ENCODE measurements at places on chromosomes 12 and 14.
A peak's percentile ranks its signal among the peaks of the same experiment; 100 is the strongest.

DNA sequence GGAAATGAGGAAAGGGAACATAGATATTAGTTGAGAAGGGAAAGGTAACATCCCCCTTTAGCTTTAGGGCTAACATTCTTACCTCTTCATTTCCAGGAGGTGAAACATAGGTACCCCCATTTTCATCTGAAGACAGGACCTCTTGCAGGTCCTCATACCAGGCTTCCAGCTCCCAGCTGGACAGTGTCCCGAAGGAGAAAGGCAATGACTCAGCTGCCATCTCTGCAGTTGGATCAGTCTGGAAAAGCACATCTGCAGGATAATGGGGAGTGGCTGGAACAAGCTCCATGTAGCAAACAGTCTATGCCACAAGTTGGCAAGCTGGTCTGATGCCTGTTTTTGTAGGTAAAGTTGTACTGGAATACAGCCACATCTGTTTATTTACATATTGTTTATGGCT, 3.1 kb downstream of the DDIT3 start:
- no peak for DNase-seq

DNA sequence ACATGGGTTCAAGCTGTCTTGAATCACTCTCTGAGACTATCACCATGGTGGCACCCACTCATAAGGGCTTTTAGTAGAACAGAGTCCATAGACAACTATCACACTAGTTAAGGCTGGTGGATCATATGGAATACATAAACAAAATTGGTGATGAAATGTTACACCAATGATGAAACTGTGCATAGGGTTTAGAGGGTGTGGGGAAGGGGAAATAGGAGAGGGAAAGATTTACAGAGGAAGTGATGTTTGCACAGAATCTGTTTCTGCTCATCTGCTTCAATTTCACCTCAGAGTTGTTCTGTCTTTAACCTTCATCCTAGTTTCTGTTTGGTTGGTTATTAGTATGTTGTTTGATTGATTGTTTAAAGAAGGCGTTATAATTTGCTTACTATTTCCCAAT, 2.4 kb upstream of the RXYLT1 start:
- DNase-seq, result no peak

GRCh38 chr12:113870035-113870434, 96.1 kb downstream of the RBM19 start:
- DNase-seq, result no peak

DNA sequence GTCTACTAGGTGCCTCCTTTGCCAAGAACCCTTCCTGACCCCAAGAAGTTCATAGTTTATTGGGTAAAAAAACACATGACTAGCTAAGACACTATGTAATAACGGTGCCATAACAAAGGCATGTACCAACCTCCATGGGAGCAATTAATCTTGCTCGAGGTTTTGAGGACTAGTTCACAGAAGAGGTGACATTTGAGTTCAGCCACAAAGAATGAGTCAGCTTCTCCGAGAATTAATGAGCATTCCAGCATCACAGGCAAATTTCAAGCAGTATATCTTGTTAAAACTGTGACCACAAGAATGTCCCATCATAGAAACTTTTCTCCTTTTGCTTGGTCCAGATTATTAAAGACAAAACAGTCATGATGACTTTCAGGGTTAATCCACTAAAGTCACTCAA, 113.0 kb upstream of the RAP1B start:
- DNase-seq, result no peak

- DNase-seq, result peak; percentile 79
These were observed at the start of gene SRGAP1 for GRCh38 chr12:63844391-63845341. TSS of gene SRGAP1 (plus strand) at chr12:63844700. CDS start at chr12:63844817, 117 bp downstream.

DNA sequence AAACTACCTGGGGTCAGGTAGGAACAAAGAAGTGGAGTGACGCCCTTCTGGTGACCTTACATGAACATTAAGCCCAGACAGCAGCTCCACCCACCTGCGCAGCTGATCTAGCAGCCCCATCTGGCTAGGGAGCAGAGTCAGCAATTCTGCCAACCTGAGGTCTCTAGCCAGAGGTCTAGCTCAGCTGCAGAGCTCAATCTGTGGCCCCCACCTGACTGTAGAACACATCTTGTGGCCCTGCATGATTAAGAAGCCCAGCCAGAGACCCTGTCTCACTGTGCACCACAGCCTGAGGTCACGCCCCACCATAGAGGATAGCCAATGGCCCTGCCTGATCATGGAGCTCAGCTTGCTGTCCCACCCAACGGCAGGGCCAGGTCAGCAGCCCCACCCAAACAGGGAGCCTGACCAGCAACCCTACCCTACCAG, 50.6 kb upstream of the HIGD1C start:
- DNase-seq, result no peak

GRCh38 chr12:4603421-4603820, 41.4 kb downstream of the DYRK4 start:
- DNase-seq, result no peak

GRCh38 chr12:46803517-46803916, 22.3 kb downstream of the SLC38A4 start:
- no peak for DNase-seq

GRCh38 chr12:65876898-65877721, 52.8 kb downstream of the HMGA2 start:
- peak; percentile 16 for DNase-seq

- DNase-seq, result no peak
These were observed 680.3 kb downstream of the MED13L start for GRCh38 chr12:115597157-115597712.

DNA sequence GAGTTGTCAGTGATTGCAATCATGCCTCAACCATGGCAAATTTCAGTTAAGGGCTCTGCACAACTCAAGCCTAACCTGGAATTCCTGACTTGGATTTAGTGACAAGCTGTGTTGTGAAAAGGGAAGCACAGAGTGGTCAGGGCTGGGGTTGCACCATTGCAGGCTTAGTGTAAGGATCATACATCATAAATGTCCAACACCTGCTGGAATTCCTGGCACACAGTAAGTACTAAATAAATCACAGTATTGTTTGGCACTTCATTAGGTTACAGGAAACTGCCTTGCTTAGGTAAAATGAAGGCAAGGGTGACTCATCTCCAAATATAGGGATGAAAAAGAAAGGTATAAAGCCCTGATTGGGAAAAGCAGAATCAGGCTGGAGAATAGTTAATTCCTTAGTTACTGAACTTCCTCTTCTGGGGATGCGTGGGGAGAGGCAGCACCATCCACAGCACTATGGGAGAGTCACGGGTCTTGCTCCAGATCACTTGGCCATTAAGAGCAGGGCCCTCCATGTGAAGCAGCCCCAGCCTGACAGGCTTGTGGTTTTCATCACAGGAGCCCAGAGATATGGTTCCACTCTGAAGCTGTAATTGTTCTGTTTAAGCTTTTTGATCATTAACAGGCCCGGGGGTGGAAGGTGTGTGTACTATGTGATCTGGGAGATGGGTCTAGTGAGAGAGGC, 39.7 kb downstream of the SLC8A3 start:
- no peak for DNase-seq

DNA sequence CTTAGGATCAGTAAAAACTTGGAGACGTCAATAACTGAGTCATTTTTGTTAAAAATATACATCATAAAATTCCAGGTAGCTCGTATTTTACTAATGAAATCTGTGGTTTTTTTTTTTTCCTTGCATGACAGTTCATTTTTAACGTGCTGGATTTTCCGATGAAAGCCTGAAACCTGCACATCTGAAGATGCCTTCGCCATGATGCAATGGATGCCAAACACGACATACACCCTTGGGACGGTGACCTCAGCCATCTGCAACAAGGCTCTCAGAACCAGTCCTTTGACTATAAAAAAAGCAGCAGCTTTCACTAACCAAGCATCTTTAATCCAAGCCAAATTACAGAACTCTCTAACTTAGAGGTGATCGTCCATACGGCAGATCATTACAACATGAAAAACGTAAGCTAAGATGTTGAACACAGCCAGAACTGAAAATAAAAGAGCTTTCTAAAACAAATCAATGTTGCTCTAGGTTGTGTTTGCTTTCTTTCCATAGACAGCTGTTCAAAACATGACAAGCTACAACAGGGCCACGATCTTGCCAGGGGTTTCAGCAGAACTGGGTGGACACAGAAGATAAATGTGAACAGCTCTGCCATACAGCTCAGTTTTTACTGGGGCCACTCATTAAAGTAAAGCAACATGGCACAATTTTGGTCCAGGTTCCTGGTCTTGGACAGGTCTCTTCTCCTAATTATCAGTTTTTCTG, 7.8 kb downstream of the NIN start:
- no peak for DNase-seq

DNA sequence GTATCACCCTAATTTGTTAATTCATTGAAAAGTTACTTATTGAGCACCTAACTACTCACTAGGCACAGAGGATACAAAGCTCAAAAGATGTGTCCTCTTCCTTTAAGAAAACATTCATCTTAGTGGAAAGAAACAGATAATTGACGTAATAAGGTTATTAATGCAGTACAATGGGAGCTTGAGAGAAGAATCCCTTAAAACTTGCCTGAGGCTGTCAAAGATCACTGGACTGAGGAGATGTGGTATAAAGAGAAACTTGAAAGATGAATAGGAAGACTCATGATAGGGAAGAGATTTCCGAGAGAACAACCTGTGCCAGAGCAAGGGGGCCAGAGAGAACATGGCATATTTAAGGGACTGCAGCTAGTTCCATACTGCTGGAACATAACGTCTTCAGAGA, 19.1 kb downstream of the GOLGA5 start:
- DNase-seq, result no peak

GRCh38 chr12:15608941-15609340, 180.2 kb downstream of the EPS8 start:
- DNase-seq, result no peak

DNA sequence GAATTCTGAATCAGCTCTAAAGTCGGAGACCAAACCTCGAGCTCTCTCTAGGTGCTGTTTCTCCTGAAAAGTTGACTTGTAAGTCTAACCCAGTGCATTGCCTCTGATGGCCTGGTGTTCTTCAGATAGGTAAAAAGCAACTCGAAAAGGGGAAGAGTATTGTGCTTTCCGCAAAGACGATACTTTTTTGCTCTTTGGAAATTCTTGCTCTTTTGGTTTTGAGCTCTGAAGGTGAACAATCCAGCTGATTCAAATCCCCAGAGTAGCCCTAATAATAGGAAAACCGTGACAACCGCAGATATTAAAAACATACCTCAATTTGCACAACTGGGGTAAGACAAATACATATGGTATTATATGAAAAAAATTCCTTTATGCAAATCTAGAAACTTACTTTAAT, 447.4 kb downstream of the RAD51B start:
- no peak for DNase-seq

DNA sequence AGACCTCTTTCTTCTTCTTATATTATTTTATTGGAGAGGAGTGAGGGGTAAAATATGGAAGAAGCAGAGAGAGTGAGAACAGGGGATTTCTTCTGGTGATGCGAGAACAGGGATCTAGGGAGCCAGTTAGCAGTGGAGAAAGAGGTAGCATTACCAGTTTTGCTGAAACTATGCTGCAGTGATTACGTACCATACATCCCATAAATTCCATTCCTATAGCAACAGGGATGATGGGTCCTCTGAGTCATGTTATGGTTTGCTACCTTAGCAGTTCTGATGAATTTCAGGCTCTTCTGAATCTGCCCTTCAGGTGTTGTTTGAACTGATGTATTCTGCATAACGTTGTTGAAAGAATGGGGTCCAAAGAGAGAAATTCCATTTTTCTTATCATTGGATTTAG, 625.4 kb upstream of the LRFN5 start:
- DNase-seq, result no peak

DNA sequence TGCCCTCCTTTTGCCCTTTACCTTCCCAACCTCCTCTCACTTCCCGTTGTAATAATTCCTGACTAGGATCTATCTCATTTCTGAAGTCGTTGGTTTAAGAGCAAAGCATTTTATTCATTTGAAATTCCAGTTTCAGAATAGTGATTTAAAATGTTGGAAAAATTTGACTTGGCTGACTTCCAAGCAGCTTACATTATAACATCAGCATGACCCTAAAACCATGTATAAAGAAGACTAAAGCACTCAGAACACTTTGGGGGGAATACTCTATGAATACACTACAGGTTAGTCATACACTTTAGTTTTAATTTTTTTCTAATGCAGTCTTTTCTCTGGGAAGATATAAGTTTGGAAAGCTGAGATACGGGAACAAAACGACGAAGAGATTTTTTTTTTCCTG, 161.1 kb downstream of the BTG1 start:
- DNase-seq, result no peak

GRCh38 chr14:54756656-54757392, 145.8 kb downstream of the GCH1 start:
- DNase-seq, result no peak

GRCh38 chr12:7151532-7151931, 21.4 kb downstream of the CLSTN3 start:
- DNase-seq, result no peak

- no peak for DNase-seq
These were observed 21.0 kb downstream of the RPGRIP1 start for GRCh38 chr14:21300892-21301291.

DNA sequence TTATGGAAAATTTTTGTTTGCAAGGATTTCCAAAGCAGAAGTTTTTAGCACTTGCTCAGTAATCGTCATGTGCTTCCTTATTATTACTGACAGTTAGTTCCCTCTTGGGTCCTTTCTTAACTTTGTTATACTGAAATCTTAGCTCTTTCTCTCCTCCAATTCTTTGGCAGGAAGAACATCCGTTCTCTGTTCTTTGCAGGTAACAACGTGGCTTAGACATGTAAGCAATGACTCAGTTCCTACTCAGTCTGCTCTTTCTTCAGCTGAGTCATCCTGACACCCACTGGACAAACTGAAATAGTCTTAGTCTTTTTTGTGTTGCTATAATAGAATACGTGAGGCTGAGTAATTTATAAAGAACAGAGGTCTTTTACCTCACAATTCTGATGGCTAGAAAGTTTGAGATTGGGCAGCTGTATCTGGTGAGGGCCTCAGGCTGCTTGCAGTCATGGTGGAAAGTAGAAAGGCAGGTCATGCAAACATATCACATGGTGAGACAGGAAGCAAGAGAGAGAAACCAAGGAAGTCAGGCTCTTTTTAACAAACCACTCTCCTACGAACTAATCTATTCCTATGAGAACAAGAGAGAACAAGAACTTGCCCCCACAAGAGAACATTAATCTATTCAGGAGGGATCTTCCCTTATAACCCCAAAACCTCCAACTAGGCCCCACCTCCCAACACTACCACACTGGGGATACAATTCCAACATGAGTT, 49.2 kb downstream of the TESPA1 start:
- no peak for DNase-seq

DNA sequence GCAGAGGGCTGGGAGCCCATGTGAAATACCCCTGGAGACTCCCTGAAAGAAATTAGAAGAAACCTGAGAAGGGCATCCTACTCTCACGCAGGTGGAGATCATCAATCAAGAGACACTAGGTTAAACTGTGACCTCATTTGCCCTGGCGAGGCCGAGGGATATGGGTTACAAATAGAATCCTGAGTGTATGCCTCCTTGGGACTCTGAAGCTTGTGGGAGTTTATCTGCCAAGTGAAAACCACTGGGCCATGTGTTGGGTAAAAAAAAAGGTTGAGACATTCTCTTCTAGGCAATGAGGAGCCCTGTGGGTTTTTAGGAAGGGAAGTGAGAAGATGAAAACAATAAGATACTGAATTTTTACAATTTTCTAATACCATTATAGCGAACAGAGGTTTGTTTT, 160.7 kb upstream of the ARID2 start:
- no peak for DNase-seq

- no peak for DNase-seq
These were observed 62.2 kb upstream of the BBS10 start for GRCh38 chr12:76410371-76410770.

GRCh38 chr14:99619835-99620834, 16.1 kb upstream of the CCDC85C start:
- no peak for DNase-seq

GRCh38 chr12:12505544-12506495, 56.8 kb downstream of the DUSP16 start:
- no peak for DNase-seq

All from pancreas (tissue), 10 donors.